ENCODE measurements at places on chromosomes 1 and 21.

DNA sequence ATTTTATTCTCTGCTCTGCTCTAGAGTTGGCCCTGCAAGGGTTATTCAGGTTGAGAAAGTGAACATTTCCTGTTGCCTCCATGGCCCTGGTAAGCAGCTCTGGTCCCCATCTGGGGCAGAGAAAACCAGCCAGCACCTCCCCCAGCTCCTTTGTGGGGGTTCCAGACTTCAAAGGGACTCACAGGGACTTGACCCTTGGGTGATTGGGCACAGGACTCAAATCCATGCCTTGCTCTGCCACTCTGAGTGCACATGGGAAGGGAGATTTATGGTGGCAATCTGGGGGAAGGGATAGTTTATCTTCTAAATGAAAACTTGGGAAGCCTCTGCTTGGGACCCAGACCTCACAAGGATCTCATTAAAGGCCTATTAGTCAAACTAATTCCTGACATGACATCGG is 212.8 kb downstream of the FOXD2 start:
- no peak for DNase-seq

DNA sequence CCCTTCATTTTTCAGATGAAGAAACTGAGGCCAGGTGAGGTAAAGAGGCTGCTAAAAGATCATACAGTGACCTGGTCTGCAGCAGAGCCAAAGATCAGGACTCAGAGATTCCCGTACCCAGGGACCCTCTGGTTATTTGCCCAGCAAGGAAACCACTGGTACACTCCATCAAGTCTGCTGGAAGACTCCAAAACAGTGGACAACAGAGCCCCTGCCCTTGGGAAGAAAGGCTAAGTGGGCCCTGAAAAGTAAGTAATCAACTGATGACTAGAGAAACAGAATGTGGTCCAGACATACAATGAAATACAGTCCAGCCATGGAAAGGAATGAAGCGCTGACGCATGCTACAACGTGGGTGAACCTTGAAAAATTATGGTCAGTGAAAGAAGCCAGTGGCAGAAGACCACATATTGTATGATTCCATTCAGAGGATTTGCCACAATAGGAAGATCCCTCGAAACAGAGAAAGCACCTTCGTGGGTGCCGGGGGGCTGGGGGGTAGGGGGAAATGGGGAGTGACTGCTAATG is 106.4 kb downstream of the ETS2 start:
- no peak for DNase-seq

GRCh38 chr1:45772971-45773370 is 22.5 kb upstream of the IPP start:
- no peak for DNase-seq

DNA sequence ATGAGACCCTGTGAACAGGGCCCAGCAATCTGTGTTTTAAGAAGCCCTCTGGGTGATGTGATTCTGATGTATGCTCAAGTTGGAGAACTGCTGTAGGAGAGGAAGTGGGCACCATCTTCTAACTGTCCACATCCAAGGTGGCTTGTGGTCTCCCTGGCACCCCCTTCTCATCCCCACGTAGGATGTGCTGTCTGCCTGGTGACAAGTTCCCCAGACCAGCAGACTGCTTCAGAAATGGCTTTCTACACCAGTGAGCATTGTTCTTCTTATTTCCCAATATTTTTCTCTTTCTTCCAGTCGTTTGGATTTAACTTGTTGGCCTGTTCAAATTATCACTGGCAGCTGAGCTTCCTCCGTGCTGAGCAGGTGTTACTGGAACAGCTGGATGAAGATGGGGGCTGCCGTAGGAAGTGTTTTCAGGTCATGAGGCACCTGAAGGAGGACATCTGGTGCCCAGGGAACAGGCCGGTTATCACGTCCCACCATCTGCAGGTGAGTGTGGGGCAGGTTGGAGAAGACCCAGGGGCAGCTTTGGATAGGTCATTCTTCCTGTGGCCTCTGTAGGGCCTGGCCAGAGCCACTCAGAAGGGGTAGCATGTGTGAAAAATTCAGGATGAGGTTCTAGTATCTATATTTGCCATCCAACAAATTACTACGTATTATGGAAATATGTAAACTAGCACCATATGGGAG is 16.8 kb downstream of the MAB21L3 start:
- no peak for DNase-seq

DNA sequence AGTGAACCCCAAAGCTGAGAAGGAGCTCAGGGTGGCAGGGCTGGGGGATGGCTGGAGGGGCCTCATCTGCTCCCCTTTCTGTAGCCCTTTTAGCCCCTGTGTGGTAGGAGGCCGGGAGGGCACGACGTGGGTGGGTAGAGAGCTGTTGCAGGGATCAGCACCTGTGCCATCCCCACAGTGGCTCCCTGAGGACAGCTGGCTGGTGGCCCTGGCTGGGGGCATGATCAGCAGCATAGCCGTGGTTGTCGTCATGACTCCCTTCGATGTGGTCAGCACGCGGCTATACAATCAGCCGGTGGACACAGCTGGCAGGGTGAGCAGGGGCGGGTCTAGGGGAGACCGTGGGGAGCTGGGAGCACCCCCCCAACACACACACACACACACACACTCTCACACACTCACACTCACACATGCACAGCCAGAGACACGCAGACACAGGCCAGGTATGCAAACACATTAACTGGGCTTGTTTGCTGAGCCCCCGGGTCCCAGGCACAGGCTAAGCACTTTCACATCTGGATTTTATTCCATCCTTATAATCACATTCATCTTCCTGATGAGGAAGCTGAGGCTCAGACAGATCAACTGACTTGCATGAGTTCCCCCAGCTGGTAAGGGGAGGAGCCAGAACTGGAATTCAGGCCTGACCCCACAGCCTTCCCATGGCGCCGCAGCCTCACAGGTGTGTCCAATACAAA is 2.5 kb downstream of the SLC25A34 start:
- DNase-seq, result no peak

GRCh38 chr1:198601936-198602889 is 36.6 kb upstream of the PTPRC start:
- DNase-seq, result no peak

DNA sequence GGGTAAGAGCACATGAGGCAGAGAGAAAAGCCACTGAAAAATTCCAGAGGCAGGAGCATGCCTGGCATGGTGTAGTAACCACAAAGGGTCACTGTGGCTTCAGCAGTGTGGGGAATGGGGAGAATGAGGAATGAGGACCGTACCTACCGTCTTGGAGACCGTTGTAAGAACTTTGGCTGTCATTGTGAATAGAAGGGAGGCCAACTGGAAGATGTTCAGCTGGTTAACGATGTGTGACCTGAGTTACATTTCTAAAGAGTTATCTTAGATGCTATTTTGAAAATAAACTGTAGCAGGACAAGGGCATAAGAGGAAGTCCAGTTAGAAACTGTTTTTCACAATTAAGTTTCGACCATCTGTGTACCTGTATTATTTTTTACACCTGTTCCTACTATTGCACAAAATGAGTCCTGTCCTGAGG is 365.5 kb upstream of the SGIP1 start:
- no peak for DNase-seq

DNA sequence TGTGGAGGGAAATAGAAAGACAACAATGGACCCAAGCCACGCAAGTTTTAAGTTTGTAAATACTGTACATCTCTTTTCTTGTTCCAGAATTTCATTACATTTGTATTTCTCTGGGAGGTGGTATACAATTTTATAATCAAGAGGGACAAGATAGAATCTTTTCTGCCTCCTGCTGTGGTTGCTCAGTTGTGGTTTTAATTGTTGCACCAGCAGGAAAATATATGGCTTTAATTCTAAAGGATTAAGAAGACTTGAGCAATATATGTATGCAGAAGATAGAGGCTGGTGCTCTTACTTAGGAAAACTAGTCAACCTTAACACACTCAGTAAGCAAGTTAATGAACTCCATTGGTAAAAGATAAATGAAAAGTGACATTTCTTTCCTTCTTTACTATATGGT is 19.8 kb upstream of the ASB17 start:
- DNase-seq, result no peak

GRCh38 chr1:199696225-199696624 is 331.3 kb upstream of the NR5A2 start:
- DNase-seq, result no peak

DNA sequence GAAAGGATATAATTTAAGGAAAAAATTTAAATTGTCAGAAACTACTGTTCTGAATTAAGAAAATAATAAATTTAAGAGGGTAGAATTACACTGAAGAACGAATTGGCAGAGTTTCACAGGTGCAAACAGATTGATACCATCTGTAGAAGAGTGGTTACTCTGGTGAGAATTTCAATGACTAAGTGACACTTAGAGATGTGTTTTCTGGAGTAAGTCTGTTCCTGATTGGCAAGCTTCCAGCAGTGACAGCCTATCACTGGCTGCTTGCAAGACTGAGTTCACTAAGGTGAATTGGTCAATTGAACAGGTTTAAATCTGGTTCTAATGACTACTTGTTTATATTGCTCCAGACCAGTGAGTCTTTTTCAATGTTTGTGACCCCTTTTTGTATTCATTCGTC is 838.2 kb upstream of the RGS18 start:
- DNase-seq, result no peak

DNA sequence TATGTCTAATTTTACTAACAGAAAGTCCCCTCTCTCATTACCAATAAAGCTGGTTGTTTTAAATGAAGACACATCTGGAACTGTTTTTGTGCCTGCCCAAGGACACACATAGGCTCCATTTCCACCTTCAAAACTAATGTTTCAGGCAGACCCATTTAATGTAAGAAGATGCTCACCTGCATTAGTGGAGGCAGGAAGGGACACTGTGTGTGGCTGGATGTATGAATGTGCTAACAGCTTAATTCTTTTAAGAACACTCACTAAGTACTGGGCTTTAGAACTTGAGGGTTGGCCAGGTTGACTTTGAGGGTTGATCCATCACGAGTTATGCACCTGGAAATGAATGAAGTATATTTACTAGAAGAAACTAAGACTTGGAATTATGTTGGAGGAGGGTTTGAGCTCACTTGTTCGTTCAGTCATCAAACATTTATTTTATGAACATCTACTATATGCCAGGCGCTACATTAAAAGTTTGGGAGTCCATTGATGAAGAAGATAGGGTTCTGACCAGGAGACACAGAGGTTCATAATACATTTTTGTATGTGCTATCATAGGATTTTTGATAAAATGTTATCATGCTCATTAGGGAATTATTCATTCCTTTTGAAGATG is 5.4 kb downstream of the JUN start:
- DNase-seq, result no peak

- no peak for DNase-seq
Measured at GRCh38 chr1:110218137-110218536, 8.0 kb downstream of the KCNC4 start.

DNA sequence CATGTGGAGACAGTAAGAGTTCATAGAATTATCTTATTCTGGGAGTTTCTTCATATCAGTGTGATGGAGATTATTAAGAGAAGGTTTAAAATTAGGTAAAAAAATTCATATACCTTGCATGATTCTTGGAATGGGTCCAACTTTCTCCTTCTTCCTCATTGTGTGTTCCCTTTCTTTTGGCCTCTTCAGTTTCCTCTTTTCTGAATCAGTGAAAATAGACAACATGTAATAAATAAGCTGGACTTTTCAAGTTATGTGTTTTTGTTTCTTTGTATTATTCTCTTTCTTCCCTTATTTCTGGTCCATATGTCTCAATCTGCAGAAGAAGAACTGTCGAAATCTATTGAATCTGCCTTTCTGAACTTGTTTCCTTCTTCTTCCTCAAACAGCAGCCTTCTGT is 30.5 kb downstream of the C4BPA start:
- DNase-seq, result no peak

- no peak for DNase-seq
Measured at GRCh38 chr1:114456586-114456985, 54.4 kb downstream of the TRIM33 start.

DNA sequence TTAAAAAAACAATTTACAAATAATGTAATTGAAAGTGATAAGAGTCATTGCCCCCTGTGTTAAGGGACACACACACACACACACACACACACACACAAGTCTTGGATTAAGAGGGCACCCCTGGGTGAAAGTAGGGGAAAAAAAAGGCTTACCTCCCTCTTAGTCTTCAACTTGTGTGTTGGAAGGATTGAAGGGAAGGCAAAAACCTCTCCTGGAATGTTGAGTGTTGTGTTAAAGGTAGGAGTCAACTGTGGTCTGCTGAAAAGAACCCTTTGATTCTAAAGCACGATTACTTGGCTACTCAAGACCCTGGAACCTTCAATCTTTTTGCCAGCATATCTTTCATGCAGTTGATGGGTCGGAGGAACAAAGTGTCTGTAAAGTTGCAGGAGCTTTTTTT is 6.4 kb downstream of the PBX1 start:
- no peak for DNase-seq

GRCh38 chr1:215210167-215210566 is 127.6 kb downstream of the KCNK2 start:
- no peak for DNase-seq

DNA sequence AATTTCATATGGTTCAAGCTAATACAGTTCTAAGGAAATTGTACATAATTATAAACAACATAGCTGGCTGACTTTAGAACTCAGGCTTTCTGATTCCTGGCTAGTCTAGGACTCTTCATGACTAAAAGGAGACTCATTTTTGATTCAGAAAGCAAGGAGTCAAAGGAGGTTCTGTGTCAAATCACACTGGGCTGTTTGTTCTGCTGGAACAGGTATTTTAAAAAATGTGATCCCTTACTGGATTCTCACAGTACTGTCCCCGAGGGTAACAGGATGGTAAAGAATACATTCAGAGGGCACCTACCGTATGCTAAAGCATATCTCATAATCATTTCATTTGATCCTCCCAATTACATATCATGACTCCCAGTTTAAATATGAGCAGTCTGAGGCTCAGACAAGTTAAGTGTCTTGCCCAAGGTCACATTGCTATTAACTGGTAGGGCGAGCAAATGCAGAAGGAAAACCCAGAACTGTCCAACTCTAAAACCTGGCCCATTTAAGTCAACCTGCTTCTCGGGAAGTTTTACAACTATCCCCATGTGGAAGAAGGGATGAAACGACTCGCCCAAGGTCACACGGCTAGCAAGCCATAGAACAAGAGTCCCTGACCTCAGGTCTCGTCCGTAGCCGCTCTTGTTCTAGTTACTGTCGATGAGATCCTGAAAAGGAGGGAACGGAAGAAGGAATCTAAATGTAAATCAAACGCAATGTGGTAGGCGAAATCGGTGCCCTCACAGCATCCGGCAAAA is 675 bp downstream of the MYSM1 start:
- DNase-seq, result no peak

Measured in cortex of kidney (tissue), 1 donor.